ENCODE measurements at places on chromosomes 6 and 20.

GRCh38 chr6:152572338-152573088 is 64.6 kb downstream of the SYNE1 start:
- no peak for DNase-seq

- DNase-seq, result no peak
These were observed 37.1 kb downstream of the SLC16A10 start for GRCh38 chr6:111124406-111124805.

DNA sequence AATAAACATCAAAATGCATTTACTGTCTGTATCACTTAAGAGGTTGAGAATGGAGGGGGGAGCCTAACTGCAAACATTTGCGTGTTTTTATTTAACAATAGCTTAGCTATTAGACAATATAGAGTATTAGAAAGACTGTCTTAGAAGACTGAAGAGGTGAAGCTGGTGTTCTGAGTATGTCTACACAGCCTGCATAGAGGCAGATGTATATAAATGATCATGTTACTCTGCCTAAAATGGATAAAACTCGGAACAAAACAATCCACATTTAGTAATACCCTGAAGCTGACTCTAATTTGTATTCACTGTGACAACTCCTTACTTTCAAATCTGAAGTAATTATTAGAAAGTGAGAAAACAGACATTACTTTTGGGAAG is 181.9 kb downstream of the GMPR start:
- no peak for DNase-seq

GRCh38 chr6:125154118-125154760 is 666 bp downstream of the TPD52L1 start:
- no peak for DNase-seq

DNA sequence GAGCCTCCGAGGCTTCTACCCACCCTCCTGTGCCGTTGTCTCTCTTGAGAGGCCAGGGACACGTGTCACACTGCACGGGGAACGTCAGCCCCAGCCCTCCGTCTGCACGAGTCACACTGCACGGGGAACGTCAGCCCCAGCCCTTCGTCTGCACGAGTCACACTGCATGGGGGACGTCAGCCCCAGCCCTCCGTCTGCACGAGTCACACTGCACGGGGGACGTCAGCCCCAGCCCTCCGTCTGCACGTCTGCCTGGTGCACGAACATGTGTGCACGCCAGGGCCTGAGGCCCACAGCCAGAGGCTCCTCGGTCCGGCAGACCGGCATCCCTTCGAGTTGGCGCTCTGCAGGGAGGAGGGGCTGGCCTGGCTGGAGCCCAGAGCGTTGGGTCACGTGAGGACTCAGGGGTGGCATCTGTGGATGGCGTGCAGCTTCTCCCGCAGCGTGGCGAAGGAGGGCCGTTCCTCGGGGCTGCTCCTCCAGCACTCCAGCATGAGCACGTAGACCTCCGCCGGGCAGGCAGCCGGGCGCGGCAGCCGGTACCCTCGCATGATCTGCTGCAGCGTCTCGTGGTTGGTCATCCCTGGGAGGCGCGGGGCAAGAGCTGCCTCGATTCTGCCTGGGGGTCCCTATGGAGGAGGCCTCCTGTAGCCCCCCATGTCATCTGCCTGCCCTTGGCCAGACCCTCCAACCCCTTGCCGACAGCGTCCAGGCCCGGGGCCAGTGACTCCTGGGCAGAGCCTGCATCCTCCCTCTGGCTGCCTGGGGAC is 3.4 kb upstream of the PTK6 start:
- no peak for DNase-seq

DNA sequence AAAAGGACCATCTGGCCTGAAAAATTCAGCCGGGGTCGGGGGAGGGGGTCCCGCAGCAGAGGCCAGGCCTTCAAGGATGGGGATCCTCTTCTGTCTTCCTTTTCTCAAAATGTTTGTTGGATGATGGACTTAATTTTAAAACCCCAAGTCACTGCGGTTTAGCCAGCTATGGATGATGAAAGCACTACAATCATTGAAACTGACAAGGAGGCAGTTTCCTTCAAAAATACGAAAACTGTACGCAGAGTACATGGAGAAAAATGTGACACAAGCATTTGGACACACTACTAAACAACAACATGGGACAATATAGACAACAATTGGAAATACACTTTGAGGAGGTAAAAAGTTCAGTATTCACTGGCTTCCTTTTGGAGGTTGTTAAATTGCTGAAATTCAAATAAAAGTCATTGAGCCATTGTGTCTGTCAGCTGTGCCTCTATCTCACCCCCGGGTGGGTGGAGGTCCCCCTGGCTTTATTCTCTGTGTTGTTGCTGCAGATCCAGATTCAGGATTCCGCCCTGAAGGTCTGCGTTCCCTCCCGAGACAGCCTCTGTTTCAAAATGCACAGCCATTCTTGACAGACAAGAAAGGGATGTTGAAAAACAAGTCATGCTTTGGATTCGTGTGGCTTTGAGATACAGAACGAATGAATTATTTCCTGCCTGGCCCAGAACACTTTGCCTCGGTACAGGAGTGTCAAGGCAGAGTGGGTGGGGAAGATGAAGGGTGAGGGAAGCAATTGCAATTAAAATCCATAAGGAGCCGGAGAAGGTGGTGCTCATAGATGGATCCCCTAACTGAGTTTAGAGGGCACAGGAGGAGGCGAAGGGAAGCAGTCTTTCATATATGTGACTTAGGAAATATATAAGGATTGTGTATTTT is 118.2 kb downstream of the TTLL2 start:
- no peak for DNase-seq

DNA sequence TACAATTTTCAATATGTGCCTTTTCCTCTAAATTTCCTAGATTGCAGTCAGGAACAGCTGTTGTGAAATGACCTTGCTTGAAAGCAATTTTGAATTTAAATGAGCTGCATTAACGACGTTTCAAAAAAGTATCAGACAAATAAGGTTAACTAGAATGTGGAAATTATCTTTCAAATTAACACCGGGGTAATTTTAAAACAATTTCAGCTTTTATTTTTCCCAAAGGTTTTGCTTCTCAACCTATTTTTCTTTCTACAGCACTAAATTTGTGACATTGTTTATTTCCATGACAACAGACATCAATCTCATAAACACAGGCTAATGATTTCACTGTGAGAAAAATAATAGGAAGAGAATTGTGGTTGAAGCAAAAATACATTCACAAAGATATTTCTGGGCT is 38.5 kb downstream of the COL12A1 start:
- DNase-seq, result no peak

- DNase-seq, result no peak
These were observed 28.6 kb downstream of the C6orf89 start for GRCh38 chr6:36914227-36914794.

DNA sequence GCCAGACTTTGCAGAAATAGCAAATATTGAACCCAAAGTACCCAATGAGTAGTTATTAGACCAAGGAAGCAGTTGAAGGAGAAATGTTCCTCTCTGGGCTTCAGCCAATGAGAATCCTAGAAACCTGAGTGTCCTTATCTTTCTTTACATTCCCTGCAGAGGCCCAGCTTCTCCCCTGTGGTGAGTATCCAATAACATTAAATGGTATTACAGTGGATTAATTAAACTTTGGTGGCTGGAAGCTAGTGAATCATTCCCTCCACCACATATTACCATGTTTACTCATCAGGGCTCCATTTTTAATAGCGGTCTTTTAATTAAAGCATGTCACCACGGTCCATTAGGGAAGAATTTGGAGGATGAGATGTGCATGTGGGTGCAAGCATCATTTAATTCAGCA is 74.0 kb downstream of the UNC5CL start:
- no peak for DNase-seq

DNA sequence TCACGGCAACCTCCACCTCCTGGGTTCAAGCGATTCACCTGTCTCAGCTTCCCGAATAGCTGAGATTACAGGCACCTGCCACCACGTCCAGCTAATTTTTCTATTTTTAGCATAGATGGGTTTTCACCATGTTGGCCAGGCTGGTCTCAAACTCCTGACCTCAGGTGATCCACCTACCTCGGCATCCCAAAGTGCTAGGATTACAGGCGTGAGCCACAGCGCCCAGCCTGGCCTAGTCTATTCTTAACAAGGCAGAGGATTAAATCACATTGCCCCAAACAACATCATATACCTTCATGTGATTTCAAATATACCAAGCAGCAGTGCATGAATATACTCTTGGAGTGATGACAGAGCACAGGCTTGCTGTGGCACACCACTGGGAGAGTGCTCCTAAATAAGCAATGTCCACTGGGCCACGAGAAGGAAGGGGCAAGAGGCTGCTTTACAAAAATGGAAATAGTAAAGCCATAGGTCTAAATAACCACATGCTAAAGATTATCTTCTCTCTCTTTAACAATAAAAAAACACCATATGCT is 76.6 kb upstream of the TULP1 start:
- DNase-seq, result no peak

- no peak for DNase-seq
These were observed 844.3 kb upstream of the MANEA start for GRCh38 chr6:94733066-94733465.

DNA sequence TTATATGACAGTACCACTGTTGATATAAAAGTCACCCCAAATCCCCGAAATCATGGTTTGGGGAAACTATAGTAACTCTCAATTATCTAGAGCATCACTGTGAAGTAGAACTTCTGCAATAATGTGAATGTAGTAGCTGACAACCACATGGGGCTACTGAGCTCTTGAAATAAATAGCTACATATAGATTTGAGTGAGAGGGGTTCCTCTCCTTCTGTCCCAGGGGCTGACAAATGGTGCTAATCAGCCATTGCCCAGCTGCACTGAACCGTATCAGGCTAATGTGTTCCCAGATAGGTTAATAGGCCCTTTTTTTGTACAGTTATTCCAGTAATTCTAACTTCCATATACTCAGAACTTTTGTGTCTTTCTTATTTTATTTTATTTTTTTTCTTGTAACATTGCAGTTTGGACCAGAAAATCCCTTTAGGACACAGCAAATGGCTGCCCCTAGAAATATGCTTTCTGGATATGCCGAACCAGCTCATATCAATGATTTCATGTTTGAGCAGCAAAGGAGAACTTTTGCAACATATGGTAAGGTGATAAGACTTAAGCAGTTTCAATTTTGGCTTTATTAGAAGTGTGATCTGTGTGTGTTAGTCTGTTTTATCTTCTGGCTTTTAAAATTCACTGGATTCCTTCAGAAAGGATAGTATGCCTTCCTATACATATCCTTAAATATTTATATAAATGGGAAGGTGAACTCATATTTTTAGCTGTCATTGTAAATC is 21.1 kb downstream of the CDC40 start:
- no peak for DNase-seq

- DNase-seq, result no peak
These were observed 78.7 kb downstream of the BFSP1 start for GRCh38 chr20:17452441-17452840.

GRCh38 chr6:99746261-99746895 is 139.7 kb downstream of the PRDM13 start:
- DNase-seq, result peak; percentile 59

DNA sequence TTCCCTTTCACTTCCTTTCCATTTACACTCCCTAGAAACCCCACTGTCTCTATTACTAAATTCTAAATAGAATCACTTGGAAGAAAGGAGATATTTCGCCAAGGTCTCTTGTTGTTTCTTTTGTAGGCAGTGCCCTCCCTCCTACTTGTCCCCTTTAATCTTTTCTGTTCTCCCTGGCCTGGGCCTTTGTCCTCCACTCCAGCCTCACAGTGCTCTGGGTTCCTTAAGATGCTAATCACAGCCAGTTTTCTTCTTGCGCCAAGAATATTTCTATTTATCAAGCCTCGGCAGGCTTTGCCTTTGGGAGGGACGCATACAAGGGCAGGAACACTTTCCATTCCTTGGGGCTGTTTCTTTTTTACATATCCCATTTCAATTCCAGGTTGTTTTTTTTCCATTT is 520.6 kb upstream of the CHD6 start:
- DNase-seq, result no peak

DNA sequence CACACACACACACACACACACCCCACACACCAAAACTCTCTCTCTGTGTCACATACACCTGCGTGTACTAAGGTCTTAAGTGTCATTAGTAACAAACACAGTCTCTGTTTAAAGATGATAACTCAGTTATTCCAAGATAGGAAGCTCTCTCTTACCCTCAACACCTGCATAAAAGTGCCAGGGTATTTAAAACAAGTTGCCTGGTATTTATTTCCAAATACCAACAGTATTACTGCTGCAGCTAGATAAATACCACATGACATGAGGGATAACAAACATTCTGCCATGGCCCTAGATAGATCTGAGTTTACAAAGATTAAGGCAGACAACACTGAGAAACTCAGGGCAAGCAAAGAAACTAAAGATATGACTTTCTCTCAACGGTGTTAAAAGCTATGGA is 118.5 kb downstream of the SIM1 start:
- DNase-seq, result no peak

DNA sequence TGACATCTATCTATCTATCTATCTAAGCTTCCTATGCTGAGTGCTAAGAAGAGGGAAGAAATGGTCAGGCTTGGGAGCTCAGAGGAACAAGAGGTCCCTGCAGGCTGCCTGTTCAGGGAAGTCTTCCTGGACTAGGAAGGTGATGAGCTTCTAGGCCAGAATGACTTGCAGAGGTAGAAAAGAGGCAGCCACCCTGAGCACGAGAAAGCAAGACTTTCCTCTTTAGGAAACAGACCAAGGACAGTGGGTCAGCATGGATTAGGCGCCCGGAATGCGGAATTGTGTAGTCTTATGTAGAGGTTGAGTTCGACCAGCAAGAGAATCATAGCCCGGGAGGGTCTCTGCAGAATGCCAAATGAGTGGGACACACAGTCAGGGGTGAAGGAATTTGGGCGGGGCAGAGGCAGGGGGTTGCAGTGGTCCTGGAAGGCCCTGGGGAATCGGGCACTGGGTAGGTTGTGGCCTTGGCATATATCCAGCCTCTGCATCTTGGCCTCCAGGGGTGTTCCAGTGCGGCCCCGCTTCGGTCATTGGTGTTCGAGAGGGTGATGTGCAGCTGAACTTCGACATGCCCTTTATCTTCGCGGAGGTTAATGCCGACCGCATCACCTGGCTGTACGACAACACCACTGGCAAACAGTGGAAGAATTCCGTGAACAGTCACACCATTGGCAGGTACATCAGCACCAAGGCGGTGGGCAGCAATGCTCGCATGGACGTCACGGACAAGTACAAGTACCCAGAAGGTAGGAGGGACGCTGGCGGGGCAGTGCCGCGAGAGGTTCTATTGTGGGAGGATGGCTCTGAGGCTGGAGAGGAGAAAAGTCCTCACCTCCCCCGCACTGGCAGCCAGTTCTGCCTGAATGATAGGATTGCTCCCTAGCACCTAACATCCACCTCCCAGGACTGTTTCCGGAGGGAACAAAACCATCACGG is 32.1 kb downstream of the TGM3 start:
- no peak for DNase-seq

- no peak for DNase-seq
These were observed 23.3 kb downstream of the NRSN1 start for GRCh38 chr6:24149296-24149695.

- DNase-seq, result no peak
These were observed 577.9 kb downstream of the TFAP2B start for GRCh38 chr6:51396583-51396982.

- DNase-seq, result no peak
These were observed 89.3 kb upstream of the JAG1 start for GRCh38 chr20:10763112-10763511.

DNA sequence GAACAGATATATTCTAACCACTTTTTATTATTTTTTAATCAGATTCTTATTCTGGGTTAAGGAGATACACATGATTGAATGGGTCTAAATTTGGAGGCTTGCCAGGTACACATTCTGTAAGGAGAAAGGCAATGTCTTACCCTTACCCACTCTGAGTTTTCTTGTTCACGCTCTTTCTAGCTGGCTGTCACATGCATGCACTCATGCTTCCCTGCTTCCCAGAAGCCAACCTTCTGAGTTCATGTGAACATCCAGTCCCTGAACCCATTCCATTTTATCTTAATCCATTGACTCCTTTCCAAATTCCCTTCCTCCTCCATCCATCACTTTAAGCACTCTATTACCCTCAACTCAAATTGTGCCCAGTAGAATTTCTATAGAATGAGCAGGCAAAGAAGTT is 17.5 kb upstream of the MOCS1 start:
- DNase-seq, result no peak

Data from NCI-H1694 (cell line).